Stimulated activated CD8-positive, alpha-beta memory T cell treated with anti-CD3 and anti-CD28 coated beads, Interleukin-7, amount 100 ng/mL, for 24 hours (primary cell): ENCODE measurements at places on chromosomes 12 and 14.

GRCh38 chr12:60194678-60195077 is 598.8 kb downstream of the SLC16A7 start:
- no peak for DNase-seq

GRCh38 chr14:59354666-59355065 is 110.5 kb downstream of the GPR135 start:
- no peak for DNase-seq

DNA sequence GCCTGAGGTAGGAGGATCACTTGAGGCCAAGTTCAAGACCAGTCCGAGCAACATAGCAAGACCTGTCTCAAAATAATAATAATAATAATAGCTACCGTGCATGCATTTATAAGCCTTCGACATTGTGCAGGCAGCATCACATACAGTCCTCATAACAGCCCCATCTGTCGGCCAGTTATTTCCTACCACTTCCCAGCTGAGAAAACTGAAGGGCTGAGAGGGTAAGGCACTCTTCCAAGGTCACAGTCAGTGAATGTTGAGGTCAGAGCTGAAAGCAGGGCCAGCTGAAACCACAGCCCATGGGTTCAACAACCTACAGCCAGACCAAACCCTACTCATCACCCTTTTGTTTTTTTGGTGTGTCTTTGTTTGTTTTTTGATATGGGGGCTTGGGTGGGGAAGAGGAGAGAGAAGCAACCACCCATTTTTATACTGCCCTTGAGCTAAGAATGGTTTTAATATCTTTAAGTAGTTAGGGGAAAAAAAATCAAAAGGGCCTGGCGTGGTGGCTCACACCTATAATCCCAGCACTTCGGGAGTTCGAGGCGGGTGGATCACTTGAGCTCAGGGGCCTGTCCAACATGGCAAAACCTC is 16.8 kb upstream of the ITPK1 start:
- no peak for DNase-seq

- no peak for DNase-seq
Observed at GRCh38 chr12:106924268-106924861, 31.3 kb upstream of the TMEM263 start.

DNA sequence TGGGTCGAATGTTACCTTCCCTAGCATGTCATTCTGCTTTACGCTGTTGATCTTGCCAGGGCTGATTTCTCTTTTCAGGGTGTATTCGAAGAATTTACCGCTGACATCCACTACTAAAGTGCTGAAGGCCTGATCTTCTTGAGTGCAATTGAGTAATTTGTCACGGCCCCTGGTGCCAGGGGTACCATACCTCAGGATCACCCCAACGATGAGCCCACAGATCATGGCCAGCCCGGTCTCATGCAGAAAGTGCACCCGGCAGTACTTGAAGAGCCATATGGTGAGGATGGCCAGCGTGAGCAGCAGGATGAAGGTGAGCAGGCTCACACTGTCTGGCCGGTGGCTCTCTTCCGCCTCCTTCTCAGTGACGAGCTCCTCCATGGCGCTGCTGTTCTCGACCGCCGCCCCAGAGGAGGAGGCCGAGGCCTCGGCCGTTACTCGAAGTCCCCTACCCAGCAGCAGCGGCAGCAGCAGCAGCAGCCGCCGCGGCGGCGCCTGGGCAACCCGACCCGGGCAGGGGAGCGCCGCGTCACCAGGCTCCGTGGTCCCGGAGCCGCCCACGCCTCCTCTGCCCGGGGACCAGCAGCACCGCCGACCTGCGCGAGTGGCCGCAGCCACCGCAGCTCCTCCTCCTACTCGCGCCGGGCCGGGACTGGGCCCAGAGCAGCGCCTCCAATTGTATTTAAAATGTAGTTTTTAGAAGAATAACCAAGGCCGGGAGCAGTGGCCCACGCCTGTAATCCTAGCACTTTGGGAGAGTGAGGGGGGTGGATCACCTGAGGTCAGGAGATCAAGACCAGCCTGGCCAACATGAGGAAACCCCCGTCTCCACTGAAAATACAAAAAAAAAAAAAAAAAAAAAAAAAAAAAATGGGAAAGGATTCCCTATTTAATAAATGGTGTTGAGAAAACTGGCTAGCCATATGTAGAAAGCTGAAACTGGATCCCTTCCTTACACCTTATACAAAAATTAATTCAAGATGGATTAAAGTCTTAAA is 58.5 kb upstream of the TMPO start:
- DNase-seq = no peak

DNA sequence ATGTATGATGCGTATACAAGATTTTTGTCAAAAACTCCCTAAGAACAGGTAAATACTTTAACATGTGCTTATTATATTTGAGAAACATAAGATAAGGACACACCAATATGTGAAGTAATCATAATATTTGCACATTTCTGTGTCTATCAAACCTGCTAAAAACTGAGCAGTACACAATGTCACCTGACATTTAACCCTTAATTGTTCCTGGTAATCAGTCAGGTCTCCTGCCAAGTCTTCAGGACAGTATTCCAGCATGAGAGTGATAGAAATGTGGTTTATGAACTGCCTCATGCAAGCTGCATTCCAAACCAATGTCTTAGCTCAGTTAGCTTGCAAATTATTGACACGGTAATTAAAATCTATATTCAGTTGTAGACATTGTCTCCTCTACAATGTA is 4.2 kb downstream of the SOX5 start:
- no peak for DNase-seq

- DNase-seq = no peak
Observed at GRCh38 chr12:53986686-53987483, 1.9 kb downstream of the HOXC10 start.

DNA sequence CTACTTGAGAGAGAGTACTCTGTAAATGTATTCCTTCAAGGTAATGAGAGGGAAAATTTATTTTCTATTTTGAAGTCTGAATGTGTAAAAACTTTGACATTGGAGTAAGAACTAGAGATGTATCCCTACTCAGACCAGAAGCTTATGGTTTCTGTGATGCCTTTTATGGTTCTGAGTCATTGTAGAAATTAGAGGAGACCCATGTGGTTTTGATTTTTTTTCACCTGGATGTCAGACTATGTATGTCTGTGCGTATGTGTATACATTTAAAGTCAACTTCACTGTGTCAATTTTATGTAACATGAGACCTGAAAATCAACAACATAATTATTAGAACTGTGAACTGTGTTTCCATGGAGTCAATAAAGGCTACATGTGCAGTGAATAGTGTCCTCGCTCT is 302.0 kb downstream of the TRHDE start:
- DNase-seq = no peak

- no peak for DNase-seq
Observed at GRCh38 chr12:100485983-100486382, 12.3 kb downstream of the NR1H4 start.

- no peak for DNase-seq
Observed at GRCh38 chr12:92649511-92650227, 53.1 kb upstream of the PLEKHG7 start.

- DNase-seq = no peak
Observed at GRCh38 chr12:104063712-104064030, 660 bp upstream of the HCFC2 start.

- no peak for DNase-seq
Observed at GRCh38 chr14:100665511-100666032, 61.1 kb upstream of the DLK1 start.

DNA sequence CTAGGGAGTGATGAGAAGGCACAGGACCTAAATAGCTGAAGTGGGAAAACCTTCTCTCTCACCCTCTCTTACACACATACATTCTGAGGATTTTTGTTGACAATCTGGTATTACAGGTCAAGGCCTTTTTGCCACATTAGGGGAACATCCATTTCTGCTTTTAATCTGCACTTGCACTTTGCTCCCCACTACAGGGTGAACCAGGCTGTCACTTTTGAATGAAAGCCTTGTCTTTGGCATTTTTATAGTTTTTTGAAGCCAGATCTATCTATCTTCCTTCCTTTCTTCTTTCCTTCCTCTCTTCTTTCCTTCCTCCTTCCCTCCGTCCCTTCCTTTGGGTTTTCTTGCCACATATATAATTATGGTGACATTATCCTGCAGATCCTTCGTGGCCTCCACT is 165.9 kb upstream of the OTX2 start:
- DNase-seq = no peak

DNA sequence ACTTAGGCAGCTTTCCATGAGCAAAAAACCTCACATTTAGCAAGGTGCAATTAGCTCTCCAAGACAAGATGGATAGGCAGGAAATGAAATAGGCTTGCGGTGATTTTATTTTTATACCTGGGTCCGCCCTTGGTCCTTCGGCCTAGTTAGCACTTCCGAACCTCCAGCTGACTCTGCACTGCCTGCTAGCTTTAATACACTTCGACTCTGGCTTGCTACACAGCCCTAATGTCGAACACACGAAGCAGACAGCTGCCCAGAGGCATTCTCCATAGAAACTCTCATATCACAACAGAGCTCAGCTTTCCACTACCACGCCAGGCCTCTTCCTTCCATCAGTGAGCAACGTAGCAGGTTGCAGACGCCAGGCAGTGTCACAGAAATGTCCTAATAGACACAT is 688.0 kb downstream of the VRK1 start:
- DNase-seq = no peak

GRCh38 chr12:4283512-4284255 is 10.1 kb downstream of the CCND2 start:
- no peak for DNase-seq

DNA sequence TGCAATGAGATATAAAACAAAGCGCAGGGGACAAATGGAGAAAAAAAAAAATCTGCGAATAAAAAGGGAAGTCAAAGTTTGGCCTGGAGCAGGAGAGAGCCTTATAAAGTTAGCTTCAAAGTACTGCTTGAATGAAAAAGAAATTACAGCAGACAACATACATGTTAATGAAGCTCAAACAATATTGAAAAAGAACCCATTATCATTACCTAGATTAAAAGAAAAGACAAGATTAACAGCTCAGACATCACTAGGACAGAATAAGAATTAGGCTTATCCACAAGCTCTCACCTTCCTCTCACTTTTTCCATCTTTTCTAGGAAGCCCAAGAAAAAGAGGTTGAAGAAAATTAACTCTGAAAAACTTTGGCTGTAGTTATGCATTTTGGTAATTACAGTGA is 503.5 kb downstream of the ETNK1 start:
- DNase-seq = no peak

DNA sequence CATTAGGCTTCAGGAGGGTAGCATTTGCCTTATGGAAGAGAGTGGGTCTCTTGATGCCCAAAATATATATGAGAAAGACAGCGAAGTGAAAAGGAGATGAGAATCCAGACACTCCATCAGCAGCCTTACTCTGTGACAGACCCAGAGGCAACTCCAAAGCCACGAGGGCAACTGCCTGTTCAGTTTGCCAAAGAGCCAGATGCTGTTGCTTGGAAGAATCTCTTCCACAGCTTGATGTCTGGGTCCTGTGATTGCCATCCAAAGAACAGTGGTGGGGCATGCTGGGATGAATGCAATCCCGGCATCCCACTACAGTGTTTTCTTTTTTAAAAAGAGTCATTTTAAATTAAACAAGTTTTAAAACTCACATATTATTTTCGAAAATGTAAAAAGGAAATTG is 10.9 kb upstream of the OTX2 start:
- DNase-seq = no peak

DNA sequence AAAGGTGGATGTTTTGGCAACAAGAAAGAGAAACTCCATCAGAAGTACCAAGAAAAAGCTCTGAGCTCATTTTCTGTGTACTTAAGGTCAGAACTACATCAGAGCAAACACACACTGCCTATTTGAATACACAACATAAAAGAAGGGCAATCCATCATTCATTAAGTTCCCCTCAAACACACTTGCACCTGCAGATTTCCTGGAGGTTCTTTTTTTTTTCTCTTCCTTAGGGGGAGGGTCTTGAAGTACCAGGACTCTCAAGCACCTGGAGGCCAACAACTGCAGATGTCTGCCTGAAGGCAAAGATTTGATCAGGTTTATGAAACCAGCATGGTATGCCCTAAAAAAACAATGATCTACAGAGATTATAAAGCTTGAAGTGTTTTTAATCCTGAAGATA is 26.1 kb upstream of the PTHLH start:
- no peak for DNase-seq

DNA sequence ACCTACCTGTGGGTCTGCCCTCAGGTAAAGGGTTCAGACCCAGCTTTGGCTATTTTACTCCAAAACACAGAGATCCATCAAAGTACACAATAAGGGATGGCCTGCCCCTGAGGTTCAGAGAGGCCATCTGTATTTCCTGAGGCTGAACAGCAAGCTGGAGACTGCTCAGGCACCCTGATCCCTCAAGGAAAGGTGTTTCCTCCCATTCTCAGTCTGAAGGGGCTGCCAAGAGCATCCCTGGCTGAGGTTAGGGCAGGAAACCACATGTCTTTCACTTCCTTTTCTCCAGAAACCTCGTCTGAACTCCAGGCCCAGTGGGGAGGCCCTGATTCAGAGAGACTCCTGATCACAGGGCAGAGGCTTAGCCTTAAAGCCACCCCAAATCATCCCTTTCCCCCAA is 1.5 kb downstream of the RILPL1 start:
- DNase-seq = no peak

DNA sequence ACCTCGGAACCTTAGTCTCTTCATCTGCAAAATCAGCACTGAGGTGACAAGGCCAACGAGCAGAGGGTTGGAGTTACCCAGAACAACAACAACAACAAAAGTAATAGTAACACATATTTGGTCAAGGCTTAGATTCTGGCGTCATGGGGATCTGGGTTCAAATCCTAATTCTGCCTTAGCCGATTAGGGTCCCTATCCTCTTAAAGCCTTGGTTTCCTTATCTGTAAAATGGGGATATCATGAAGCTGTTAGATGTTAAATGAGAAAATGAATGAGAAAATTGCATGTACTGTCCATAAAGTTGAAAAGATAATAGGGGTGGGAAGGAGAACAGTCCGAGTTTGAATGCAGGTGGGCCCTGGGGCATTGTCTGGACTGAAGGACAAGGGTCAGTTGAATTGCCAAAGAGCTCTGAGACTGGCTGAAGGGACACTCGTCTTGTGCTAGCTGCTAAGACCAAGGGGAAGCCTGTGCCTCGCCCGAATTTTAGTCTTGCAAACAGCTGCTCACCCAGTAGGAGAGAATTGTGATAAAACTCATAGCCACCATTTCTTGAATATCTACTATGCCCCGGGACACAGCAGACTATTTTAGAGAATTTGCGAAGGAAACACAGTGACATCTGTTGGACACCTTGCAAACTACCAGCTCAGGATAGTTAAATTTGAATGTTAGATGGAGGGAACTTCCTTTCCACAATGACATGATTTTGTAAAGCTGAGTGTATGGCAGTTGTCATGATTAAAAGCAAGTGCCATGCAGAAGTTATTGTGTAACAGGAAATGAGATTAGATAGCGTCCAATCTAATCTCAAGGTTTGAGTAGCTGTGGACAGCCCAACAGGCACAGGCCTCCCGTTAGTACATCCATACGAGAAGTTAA is 6.8 kb upstream of the HNF1A start:
- no peak for DNase-seq

DNA sequence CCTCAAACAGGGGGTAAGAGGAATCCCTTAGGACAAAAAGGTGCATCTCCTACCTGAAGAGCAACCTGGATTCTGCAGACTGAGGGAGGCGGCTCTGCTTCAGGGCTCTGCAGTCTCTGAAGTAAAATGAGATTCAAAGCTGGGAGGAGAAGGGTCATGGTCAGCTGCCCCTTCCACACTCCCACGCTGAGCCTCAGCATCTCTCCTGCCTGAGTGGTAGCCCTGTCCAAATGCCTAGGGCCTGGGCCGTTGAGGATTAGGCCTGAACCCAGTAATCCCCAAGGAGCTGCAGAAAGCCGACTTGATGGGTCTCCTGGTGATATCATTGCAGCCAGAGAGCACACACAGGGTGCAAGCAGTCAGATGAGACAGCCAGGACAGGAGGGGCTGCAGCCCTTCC is 18.9 kb downstream of the PHLDA1 start:
- DNase-seq = no peak
